ENCODE measurements at places on chromosomes 6 and 20.

GRCh38 chr6:88006557-88006956 lies 41.1 kb upstream of the SPACA1 start:
- no peak for DNase-seq

GRCh38 chr6:75824160-75824559 lies 75.1 kb downstream of the MYO6 start:
- no peak for DNase-seq

DNA sequence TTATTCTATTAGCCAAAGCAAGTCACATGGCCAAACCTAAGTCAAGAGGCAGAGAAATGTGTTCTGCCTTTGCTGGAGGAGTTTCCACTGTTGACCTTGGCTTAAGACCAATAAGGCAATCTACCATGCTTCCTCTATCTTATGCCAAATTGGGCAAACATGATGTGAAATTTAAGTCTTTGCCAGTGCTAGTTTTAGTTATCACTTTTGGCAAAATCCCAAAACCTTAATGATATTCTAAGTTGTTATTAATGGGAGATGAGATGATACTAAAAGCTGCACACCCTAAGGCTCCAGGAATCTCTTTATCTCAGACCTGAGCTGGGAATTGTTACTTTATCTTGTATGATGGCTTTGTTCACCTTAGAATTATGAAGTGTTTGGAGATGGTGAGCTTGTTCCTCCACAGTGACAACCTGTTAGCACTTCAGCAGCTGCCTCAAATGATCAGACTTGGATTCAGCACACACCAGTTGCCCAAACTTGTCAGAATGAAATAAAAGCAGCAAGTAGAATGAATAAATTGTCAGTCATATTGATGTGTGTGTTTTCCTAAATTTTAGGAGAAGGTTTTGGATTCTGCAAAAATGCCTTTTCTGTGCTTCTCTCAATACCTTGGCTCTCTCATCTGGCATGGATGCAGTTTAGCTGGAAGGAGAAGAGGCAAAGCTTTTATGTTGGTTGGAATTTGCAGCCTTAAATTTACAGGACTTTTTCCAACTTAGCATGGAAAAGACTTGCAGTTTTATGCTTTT lies 49.3 kb downstream of the RIN2 start:
- DNase-seq = no peak

DNA sequence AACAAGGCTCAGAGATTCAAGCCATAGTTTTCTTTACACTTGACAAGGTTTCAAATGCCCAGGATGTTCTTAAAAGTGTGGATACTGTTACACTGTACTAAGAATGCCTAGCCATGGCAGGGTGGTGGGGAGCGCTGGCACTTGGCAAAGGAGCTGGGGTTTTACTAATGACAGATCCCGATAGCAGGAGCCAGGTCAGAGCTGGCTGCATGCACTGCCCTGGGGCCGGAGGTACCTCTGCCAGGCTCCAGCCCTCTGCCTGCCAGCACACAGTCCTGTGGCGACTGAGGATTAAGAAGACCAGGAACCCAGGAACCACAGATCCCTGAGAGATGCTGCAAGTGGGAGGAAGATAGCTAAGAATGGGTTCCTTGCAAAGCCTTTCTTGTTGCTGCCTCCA lies 260.3 kb downstream of the ALDH8A1 start:
- no peak for DNase-seq

DNA sequence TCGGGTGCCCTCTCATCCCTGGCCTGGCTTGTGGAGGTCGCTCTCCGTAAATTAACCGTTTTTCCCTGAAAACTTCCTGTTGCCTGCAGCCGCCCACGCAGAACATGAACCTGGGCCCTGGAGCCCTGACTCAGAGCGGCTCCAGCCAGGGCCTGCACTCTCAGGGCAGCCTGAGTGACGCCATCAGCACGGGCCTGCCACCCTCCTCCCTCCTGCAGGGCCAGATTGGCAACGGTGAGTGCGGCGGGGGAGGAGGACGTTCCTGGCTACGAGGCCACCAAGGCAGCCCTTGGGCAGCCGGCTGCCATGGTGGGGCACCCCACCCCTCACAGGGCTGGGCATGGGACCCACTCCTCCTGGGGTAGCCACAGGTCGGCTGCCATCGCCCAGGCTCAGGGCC lies 17.8 kb downstream of the SS18L1 start:
- no peak for DNase-seq

- no peak for DNase-seq
Measured at GRCh38 chr20:38551056-38551626, 29.9 kb upstream of the ADIG start.

Data from activated CD4-positive, alpha-beta T cell treated with anti-CD3 and anti-CD28 coated beads, Interleukin-2, Interleukin-4, amounts not matched to agents 100 ng/mL and 50 ng/mL, durations not matched to agents 16 hours and 8 hours (primary cell).